ENCODE measurements at places on chromosomes 13 and 19. TPM values are rescaled to one million over a fixed set of nuclear protein-coding genes. Genes with fewer than 3 reads are reported as not detected.

GRCh38 chr19:45103156-45103507 lies 10.2 kb downstream of the PPP1R37 start:
- DNase-seq = no peak

- DNase-seq = peak; percentile 65
Observed at GRCh38 chr13:104318121-104318520, 1251.9 kb upstream of the SLC10A2 start.

DNA sequence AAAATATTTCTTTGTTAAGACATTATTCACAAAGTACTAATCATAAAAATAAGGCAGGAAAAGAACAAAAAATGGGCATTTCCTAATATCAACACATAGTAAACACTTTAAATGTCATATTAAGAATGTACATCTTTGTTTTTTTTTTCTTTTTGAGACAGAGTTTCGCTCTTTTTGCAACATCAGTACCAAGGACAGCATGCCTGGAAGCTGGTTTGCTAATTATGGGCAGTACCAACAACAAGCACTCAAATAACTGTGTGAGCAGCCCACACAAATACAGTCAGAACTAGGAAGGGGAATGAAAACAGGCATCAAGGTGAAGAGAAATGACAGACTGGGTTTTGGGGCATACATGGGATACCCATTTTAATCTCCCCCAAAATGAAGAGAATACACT lies 788.0 kb upstream of the SLITRK1 start:
- no peak for DNase-seq

GRCh38 chr13:109804654-109805053 lies 18.3 kb upstream of the IRS2 start:
- no peak for DNase-seq

GRCh38 chr13:96053003-96053703 lies at the start of gene UGGT2:
UGGT2 (minus strand) TSS chr13:96053401; CDS start chr13:96053312, 89 bp downstream.
- DNase-seq = peak; percentile 90

GRCh38 chr13:34993470-34993869 lies 51.4 kb downstream of the NBEA start:
- DNase-seq = no peak

DNA sequence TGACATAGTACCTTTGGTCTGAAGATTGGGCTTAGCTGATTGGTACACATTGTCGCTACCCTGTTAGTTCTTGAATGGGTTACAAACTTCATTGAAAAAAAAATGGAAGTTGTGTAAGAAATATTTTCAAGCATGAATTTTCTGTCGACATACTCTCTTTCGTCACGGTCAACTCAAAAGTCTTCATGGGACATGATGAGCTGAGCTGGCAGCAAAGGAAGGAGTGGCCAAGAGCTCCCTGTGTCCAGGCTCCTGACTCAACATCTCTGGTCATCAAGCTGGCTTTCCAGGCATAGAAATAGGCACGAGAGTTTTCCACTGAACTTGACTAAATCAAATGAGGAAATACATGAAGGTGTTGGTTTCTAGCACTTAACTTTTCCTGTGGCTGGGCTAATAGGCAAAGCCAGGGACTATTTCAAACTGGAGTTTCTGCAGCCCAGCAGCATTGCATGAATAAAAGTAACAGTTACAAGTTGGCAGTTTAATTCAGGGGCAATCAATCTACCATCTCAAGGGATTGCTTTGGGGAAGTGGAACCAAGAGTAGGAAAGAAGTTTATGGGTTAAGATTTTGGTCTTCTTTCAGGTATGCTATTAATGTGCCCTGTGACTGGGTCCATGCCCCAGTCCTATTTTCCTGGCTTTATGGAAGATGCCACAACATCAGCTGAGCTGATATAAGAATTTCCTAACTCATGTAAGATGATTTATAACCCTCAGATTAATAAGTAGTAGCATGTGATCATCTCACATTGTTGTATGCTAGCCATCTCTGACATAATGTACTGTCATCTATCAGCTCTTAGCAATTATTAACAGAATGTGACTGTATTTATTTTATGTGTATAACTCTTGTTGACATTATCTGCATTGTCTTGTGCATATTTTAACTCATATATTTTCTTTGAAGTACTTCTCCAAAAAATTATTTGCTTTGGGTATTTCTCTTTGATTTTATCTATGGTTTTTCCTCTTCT lies 385.8 kb downstream of the DLEU7 start:
- no peak for DNase-seq

GRCh38 chr13:51704399-51705313 lies 99.3 kb downstream of the DHRS12 start:
- DNase-seq = no peak

The ZNF850 gene
- total RNA-seq = 4.1 TPM

- no peak for DNase-seq
Observed at GRCh38 chr19:11180346-11180745, 17.0 kb downstream of the KANK2 start.

The USHBP1 gene
- total RNA-seq = 4.8 TPM

GRCh38 chr13:109370496-109370895 lies 415.9 kb downstream of the IRS2 start:
- DNase-seq = no peak

DNA sequence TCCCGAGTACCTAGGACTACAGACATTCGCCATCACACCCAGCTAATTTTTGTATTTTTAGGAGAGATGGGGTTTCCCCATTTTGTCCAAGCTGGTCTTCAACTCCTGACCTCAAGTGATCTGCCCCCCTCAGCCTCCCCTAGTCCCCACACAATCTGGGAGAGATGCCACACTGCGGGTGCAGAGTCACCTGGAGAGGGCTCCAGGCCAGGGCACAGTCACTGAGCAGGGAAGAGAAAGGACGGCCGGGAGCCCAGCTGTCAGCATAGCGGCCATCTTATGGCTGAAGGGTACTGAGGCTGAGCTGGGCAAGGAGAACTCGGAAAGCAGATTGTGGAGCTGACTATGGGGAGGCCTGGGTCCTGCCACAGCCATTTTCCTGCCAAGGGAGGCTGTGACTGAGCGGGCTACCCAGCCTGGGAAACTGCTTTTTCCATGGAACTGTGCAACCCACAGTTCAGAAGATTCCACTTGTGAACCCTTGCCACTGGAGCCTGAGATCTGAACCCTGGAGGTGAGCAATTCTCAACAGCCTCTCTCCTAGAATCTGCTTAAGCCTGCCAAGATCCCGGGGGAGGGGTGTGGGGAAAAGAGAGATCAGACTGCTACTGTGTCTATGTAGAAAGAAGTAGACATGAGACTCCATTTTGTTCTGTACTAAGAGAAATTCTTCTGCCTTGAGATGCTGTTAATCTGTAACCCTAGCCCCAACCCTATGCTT lies 109.2 kb downstream of the ZNF486 start:
- DNase-seq = no peak

DNA sequence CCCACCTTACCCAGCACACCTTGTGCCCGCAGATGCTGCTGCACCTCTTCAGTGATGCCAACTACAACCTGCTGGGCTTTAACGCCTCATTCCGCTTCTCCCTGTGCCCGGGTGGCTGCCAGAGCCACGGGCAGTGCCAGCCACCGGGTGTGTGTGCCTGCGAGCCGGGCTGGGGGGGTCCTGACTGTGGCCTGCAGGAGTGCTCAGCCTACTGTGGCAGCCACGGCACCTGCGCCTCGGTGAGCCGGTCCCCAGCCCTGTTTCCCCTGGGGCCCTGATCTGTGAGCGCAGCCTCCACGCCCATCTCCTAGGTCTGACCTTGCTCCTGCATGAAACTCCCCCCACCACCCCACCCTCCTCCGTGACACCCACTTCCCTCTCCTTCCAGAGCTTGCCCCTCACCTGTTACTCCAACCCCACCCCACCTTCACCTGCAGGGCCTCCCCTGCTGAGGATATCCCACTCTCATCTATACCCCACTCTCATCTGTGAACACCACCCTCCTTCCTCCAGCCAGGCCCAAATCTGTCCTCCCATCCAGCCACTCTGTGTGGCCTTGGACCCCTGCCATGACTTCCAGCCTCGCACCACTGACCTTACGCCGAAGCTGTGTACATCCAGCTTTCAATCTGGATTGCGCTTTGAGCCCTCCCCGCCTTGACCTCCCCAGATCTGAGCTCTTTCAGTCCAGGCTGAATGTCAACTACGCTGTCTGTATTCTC lies 8.7 kb downstream of the MEGF8 start:
- no peak for DNase-seq

DNA sequence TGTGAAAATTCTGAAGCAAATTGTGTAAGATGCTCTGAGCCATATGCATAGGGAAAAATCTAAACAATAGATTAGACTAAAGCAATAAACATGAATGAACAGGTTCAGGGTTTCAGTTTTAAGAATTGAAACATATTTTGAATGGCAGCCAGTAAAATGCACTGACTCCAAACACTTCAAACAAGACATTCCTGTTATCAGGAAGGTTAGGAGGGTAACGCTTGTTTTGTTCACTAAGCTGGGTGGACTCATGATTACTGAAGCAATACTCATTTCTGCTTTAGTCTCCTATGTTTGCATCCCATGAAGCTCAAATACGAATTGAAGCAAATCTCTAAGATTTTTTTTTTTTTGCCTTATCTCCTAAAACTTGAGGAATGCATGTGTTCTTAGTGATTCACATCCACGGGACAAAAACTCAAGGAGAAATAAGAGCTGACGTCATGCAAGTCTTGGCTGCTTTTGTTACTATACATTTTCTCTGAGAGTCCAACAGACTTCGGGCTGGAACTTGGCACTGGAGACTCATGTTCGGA lies 29.1 kb upstream of the IGFL4 start:
- no peak for DNase-seq

GRCh38 chr13:25659091-25659795 lies 287.5 kb downstream of the ATP8A2 start:
- no peak for DNase-seq

The ZNF737 gene
- total RNA-seq = 16.0 TPM

The IZUMO2 gene
- total RNA-seq = not detected

The DENND1C gene
- total RNA-seq = 11.8 TPM

DNA sequence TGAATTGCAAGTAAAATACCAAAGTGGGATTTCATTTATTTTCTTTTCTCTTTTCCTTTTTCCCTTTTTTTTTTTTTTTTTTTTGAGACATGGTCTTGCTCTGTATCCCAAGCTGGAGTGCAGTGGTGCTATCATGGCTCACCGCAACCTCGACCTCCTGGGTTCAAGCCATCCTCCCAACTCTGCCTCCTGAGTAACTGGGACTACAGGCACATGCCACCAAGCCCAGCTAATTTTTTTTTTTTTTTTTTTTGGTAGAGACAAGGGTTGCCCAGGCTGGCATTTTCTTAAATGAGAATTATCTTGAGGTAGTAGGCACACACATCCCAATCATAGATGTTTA lies 68.5 kb upstream of the GPR183 start:
- no peak for DNase-seq

DNA sequence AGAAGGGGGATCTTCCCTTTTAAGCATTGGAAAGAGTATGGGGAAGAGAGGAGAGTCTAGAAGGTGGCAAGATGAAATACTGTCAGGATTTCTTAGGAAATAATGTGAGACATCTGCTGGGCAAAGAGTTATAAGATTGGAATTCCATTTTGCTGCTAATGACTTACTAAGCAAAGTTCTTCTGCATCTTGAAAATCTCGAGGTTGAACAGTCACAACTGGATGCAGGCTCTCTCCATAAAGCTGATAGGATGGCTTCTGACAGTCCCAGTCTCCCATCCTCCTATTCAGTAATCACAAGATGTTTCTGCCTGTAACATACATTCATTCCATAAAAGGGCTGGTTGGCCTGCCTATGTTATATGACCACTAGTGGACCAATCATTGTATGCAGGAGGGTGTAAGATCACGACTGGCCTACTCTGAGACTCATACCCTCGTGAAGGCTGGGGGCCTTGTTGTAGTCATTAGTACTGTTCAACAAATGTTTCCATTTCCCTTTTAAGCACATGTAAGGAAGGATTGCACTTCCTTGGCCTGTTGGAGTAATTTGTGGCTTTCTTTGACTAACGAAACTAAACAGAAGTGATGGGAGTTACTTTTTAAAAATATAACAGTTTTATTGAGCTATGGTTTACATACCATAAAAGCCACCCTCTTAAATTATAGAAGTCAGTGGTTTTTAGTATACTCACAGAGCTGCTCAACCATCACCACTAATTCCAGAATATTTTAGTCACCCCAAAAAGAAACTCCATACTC lies 45.0 kb upstream of the TDRD3 start:
- DNase-seq = no peak

The LILRB5 gene
- 11.9 TPM for total RNA-seq

- DNase-seq = no peak
Observed at GRCh38 chr13:106362707-106363106, 172.8 kb downstream of the EFNB2 start.

DNA sequence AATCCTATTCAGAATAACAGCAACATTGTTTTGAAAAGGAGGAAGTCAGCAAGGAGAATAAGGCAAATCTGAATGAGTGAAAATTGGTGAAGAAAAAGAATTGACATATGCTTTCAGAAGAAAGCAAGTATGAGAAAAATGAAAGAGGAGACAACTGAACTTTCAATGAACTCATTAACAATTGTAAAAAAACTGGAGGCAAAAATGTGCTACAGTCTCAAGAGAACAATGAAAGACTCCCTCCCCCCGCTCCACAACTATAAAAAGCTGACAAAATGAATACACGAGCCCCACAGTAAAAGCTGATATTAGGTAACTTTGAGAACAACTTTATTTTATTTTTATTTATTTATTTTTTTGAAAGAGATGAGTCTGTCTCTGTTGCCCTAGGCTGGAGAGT lies 373.1 kb downstream of the DIAPH3 start:
- DNase-seq = no peak

The SLITRK6 gene
- 2.0 TPM for total RNA-seq

DNA sequence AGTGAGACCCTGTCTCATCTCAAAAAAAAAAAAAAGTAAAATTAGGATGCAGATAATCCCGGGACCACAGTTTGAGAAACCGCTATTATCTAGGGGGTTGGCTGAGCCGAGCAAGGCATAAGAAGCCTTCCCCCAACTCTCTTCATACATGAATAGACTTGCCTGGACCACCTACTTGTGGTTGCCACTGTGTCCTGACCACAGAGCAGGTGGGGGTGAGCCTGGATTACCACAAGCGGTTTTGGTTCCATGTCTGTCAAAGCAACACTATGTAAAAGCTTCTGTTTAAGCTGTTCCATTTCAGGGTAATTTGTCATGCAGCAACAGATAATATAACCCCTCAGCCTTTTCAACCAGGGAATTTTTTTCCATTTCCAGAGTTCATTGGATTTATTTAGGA lies 3.3 kb upstream of the NAPA start:
- DNase-seq = no peak

DNA sequence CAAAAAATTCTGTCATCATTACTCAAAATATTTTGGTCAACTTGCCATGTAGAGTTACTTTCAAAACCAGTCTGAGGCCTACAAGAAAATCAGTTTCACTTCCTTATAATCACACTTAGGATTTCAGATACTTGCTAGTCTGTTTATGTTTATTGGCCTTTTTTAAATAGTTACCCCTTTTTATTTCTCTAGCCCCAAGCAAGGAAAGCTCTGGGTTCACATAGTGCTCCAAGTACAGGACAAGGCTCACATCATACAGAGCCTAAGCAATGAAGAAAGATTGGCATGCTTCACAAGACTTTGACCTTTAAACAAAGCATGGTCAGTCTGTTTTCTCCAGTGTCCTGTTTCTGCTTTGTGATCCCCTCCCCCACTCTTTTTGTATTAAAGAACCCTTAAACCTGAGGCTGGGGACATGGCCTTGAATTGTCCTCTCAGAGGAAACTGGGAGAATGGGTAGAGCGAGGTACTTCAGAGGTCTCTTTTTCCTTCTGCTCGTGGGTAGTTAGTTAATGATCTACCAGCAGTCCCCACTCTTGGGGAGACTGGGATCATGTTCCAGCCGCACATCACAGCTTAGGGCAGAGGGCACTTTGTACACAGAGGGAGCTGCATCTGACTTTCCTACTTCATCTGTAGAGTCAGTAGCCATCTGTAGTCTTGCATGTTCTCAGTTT lies 30.7 kb downstream of the CEACAM1 start:
- no peak for DNase-seq

The SMG9 gene
- total RNA-seq = 49.6 TPM

The UHRF1 gene
- 20.5 TPM for total RNA-seq

Measured in left lung (tissue), 14 donors.